ENCODE measurements at places on chromosomes 6 and 20. TPM values are rescaled to one million over a fixed set of nuclear protein-coding genes. Genes with fewer than 3 reads are reported as not detected.

RNF146 gene
- 11.6 TPM for polyA plus RNA-seq

SRPK1 gene
- 17.2 TPM for polyA plus RNA-seq

SYNGAP1 gene
- 31.0 TPM for polyA plus RNA-seq

CCDC167 gene
- polyA plus RNA-seq = 26.5 TPM

EFCAB8 gene
- 0.06 TPM for polyA plus RNA-seq

TLDC2 gene
- polyA plus RNA-seq = 0.29 TPM

SAMD3 gene
- polyA plus RNA-seq = 1.2 TPM

CST5 gene
- not detected for polyA plus RNA-seq

RNASET2 gene
- polyA plus RNA-seq = 15.7 TPM

LCA5 gene
- 0.44 TPM for polyA plus RNA-seq

RAD21L1 gene
- polyA plus RNA-seq = 0.06 TPM

SNAP25 gene
- polyA plus RNA-seq = 0.30 TPM

MAP3K5 gene
- polyA plus RNA-seq = 0.41 TPM

SNRPB2 gene
- polyA plus RNA-seq = 27.2 TPM

PAK5 gene
- polyA plus RNA-seq = 0.49 TPM

Measured in H1 (cell line).